ENCODE measurements at places on chromosomes 1 and 21. TPM values are rescaled to one million over a fixed set of nuclear protein-coding genes. Genes with fewer than 3 reads are reported as not detected.
A peak's percentile ranks its signal among the peaks of the same experiment; 100 is the strongest.

- DNase-seq: no peak
These were observed 6.5 kb downstream of the THEMIS2 start for GRCh38 chr1:27878787-27879335.

Gene VAV3
- 3.1 TPM for total RNA-seq

DNA sequence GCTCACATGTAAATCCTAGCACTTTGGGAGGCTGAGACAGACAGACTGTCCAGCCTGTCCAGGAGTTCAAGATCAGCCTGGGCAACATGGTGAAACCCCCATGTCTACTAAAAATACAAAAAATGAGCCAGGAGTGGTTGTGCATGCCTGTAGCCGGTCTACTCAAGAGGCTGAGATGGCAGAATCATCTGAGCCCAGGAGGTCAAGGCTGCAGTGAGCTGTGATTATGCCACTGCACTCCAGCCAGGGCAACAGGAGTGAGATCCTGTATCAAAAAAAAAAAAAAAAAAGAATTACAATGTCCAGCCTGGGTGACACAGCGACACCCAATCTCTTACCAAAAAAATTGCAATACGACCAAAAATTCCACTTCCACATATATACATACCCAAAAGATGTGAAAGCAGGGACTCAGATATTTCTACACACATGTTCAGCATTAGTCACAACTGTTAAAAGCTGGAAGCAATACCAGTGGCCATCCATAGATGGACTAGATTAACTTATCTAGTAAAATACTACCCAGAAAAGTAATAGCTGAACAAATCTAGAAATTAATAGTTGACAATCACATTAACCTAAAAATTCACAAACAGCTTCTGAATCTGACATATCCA, 49.2 kb downstream of the ASH1L start:
- DNase-seq: no peak

GRCh38 chr1:64038965-64039364, 164.5 kb upstream of the UBE2U start:
- DNase-seq: no peak

Gene DENND2C
- total RNA-seq: 0.35 TPM

- DNase-seq: no peak
These were observed 303.2 kb upstream of the FAM78B start for GRCh38 chr1:166470014-166470413.

DNA sequence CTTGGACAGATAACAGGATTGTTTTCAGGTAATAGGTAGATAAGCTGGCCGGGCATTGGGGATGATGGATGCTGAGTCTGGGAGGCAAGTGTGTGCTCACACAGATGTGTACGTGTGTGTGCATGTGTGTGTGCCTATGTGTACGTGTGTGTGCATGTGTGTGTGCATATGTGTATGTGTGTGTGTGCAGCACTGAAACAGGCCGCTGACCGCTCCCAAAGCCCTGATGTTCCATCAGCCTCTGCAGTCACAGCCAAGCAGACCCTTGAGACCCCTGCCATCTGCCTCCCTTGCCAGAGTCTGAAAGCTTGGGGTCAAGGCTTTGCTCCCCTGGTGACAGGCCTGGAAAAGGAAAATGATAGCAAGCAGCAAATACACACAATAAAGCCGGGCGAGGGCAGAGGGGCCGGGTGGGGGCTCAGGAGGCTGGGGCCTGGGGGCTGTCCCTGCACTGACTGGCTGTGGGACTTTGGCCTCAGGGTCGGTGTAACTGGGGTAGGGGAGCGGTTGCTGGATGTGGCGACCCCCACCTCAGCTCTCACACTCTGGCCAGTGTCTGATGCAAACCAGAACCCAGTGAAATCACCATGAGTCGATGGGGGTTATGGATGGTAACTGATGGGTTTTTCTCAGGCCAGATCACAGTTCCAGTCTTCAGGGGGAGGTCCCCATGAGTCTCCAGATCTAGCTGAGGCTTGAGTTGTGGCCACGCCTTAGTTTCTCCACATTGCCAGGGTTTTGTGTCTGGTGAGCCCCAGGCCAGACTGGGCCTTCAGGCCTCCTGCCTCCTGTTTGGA, 9.2 kb upstream of the TNFRSF8 start:
- no peak for DNase-seq

GRCh38 chr1:100449477-100449876, 88.5 kb upstream of the GPR88 start:
- DNase-seq: peak; percentile 55

- DNase-seq: no peak
These were observed 58.2 kb downstream of the GADD45A start for GRCh38 chr1:67743072-67743725.

DNA sequence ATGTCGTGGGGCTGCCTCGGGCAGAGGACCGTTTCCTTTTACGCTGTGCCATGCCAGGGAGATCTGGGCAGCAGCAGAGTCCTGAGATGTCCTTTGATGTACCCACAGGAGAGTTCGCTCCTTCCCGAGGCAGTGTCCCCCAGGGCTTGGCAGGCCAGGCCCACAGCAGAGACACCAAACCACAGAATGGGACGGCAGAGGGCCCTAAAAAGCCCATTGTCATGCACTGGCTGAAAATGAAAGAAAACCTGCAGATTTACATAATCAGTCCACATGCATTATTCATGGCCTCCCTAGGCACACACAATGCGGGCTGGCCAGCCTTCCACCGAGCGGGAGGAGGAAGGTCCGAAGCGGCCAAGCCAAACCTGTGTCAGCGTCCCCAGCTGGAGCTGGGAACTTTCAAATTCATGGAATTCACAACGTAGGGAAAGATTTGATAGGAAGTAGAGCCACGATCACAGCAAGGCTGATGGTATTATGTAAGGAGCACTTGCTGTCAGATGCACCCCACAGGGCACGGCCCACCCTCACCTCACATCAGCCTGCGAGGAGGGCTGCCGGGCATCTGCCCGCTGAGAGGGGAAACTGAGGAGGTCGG, 25.3 kb upstream of the EFHD2 start:
- no peak for DNase-seq

GRCh38 chr1:65467536-65467935, 47.1 kb downstream of the LEPR start:
- no peak for DNase-seq
